ENCODE measurements at places on chromosomes 6 and 20.

DNA sequence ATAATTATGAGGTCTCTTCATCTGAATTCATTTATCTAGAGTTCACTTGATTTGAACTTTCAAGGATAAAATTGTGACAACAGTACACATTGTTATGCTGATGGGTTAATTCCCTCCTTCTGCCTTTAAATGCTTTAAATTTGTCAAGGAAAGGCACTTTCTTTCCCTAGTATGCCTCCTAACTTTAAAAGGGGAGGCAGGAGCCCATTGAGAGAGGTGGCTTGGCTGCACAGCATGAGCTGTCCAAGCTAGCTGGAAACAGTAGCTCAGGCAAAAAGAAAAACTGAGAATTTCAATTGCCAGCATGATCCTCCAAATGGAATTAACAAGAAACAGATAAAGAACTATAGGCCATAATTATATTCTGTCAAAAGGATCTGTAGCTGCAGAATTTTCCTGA lies 243.3 kb upstream of the GRIK2 start:
- DNase-seq: no peak

DNA sequence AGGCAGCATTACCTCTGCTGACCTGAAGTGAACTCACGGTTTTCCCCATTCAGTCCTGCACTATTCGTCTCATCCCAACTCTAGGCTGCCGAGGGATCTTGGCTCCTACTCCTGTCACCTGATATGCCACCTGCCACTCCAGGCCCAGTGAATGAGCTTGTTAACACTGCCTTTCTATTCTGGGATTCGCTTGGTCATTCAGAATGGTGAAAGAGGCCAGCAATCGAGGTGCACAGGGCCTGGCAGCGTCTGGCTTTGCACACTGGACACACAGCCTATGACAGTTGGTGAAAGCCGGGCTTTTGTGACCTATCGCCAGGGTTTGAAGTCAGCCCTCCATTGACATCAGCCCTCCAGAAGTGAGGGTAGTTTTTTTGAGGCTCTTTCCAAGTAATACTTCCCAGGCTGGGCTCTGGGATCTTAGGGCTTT lies 59.3 kb upstream of the MYL9 start:
- no peak for DNase-seq

GRCh38 chr6:98847779-98848538 lies 13.6 kb downstream of the POU3F2 start:
- no peak for DNase-seq

DNA sequence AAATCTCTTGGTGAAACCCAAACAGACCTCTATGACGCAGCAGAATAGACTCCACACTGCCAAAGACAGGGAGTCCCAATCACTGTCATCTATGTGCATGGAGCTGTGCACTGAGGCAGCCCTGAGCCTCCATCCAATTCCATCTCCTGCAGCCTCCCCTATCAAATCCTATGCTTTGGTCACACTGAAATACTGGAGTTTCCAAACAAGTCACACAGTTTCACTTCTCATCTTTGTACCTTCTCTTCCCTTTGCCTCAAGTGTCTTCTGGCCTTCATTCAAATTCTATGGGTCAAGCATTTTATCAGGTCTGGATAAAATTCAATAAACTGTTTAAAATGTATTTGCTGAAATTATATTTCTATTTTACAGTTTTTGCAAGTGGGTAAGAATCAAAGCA lies 38.5 kb downstream of the FBXL4 start:
- DNase-seq: no peak

- no peak for DNase-seq
Observed at GRCh38 chr6:163637524-163637923, 223.0 kb downstream of the QKI start.

All from renal cortex interstitium (tissue), 15 donors.